Transverse colon (tissue), 4 donors: ENCODE measurements at places on chromosomes 2 and 18.

DNA sequence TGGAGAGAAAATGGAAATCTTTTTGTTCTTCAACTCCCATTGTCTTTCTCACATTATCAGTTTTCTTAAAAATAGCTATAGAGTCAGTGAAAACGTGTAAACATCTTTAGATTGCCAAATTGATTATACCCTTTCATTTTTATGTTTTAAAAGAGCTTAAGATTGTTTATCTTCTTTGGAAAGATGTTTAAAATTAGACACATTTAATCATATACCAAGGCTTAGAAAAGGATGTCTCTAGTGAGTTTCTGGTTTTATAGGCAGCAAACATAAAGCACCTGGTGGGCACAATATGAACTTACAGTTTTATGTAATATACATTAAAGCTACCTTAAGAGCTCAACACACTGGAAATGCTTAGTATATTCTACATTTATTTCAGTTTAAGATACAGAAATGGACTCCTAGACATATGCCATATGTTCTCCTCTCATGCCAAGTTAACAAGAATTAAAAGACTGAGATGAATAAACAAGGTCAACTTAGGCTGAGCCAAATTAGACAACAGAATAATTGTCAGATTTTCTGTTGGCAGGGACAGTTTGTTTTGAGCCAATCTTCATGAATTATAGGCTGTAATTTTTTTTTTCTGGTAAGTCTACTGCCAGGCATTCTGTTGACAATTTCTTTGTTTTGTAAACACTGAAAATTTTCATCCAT lies 112.7 kb downstream of the OTX1 start:
- no peak for DNase-seq

DNA sequence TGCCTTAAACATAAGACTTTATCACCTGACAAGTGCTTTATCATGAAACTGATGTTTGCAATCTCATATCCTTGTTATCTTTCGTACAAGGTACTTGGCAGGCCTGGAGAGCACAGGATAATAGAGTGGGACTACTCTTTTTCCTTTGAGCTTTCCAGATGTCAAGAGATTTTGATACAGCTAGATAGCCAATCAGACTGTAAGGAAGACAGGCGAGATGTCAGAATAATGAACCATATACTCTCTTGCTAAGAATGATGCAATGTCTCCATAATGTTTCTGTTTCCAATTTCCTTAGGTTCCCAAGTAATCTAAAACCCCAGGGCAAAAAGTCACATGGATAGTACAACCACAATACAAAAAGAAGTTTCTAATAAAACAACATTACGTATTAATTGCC lies 313.1 kb downstream of the PDE11A start:
- DNase-seq: no peak

DNA sequence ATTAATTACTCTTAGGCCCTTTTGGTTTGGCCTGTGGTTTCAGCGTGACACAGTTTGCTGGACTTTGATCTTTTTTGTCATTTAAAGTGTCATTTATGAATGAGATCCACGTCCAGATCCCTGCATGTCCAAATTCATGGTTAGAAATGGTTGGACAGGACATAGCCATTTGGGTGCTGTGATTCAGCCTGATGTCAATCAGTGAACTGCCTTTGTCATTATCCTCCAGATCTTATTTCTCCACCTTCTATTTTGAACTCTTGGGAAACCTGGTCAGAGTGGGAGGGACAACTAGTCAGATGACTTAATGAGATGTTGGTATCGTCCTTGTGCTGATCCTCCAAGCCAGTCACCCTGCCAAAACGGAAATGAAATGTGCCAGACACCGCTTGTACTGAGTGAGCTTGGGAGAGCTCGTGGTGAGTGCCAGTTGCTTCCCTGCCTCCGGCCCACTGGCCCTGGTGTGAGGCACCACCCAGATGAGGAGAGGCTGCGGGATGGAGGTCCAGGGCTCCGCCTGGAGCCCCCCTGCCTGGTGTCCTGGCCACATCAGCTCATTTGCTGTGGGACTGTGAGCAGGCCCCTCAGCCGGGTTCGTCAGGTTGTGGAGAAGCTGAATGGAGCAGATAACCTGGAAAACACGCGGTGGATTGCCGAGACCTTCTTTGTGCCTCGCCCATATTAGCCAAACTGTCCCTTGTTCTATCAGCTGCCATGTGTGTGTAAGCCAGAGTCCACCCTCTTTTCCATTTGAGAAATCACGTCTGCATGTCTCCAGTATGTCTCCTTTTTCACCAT lies 70.1 kb downstream of the DGKD start:
- peak; percentile 74 for DNase-seq

GRCh38 chr2:128682729-128683284 lies 364.1 kb upstream of the HS6ST1 start:
- DNase-seq: no peak

DNA sequence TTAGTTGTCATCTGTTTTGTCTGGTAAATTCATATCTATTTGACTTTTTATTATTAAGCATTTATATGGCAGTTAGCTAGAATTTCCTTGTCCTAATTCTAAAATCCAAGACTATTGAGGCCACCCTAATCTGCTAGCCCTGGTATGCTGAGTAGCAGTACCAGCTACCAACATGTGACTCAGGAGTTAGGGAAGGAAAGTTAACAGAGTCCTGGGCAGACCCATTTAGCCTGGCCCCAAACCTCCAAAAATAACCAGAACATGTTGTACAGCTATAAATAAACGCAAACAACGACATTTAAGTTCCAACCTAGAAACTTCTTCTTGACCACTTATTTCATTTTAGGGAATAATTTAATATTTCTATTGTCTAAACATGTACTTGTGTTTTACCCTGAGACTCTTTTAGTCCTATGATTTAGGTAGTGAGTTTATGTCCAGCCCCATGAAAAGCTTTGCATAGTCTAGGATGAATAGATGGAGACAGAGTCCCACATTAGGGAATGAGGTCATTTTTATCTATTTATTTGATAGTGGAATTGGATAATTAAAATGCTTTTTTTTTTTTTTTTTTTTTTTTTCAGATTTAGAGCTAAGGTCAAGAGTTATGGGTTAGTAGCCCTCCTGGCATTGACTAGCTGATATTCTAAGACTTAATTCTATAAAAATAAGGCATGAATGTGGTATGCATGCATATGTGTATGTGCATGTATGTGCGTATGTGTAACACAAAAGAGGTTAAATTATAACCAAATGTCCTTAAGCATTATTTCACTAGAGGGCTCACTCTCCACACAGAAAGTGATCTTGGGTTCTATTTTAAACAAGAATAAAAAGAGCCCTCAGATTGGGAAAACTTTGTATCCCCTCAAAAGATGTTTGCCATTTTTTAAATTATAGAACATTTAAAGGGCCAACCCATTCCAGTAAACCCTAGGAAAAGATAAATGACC lies 160.1 kb upstream of the MAPRE2 start:
- no peak for DNase-seq

DNA sequence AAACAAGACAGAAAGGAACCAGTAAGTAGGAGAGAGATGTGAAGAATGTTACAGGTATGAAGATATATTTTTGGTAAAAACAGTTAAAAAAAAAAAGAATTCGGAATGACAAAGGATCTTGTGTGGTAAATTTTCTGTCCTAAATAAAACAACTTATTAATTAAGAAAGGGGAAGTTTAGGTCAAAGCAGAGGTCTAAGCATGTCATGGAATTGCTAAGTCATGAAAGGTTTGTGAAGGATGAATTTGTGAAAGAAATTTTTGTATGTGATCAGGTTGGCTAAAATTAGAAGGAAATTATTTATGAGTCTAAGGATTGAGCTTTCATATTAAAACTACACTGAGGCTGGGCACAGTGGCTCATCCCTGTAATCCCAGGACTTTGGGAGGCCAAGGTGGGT lies 11.1 kb upstream of the ALPG start:
- no peak for DNase-seq

DNA sequence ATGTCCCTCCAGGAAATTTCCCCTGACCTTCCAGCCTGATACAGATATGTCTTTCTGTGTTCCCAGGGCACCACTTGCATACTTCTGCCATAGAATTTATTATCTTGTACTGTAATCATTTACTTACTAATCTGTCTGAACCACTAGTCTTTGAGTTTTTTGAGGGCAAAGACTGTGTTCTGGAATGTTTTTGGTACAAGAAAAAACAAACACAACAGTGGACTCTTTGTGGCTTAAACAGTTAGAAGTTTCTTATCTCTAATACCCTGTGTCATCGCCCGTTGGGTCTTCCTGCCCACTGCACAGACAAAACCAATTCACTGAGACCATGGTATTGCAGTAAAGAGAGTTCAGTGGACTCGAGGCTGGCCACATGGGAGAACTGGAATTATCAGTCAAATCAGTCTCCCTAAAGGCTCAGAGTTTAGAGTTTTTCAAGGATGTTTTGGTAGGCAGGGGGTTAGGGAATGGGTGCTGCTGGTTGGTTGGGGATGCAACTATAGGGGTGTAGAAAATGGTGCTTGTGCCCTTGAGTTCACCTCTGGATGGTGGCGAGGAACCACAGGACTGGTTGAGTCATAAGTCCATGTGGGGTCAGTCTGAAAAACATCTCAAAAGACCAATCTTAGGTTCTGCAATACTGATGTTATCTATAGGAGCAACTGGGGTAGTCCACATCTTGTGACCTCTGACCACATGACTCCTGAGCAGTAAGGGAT lies 20.3 kb downstream of the RALB start:
- no peak for DNase-seq

GRCh38 chr2:167756446-167756845 lies 490.9 kb downstream of the STK39 start:
- no peak for DNase-seq

- no peak for DNase-seq
Measured at GRCh38 chr18:46471809-46472498, 185.1 kb downstream of the LOXHD1 start.

- DNase-seq: no peak
Measured at GRCh38 chr18:59228351-59228750, 8.4 kb downstream of the GRP start.

- no peak for DNase-seq
Measured at GRCh38 chr2:148461876-148462275, 182.7 kb upstream of the EPC2 start.

- no peak for DNase-seq
Measured at GRCh38 chr2:222713002-222713401, 41.5 kb downstream of the MOGAT1 start.

GRCh38 chr2:69386789-69387734 lies at the start of gene GFPT1:
Gene GFPT1, minus strand, starts transcription at chr2:69387227. Its CDS starts 156 bp downstream, at chr2:69387071.
- peak; percentile 97 for DNase-seq

GRCh38 chr2:25598911-25599310 lies 74.5 kb downstream of the DTNB start:
- no peak for DNase-seq

DNA sequence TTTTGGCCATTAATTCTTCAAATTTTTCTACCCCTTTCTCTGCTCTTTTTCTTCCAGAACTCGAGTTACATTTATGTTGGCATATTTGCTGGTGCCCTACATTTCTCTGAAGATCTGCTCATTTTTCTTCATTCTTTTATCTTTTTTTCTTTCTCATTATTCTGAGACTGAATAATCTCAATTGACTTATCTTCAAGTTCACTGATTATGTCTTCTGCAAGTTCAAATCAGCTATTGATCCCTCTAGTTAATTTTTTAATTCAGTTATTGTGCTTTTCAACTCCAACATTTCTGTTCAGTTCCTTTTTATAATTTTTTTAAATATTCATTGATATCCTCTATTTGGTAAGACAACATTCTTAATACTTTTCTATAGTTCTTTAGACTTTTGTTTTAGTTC lies 3.2 kb downstream of the CFAP210 start:
- no peak for DNase-seq

DNA sequence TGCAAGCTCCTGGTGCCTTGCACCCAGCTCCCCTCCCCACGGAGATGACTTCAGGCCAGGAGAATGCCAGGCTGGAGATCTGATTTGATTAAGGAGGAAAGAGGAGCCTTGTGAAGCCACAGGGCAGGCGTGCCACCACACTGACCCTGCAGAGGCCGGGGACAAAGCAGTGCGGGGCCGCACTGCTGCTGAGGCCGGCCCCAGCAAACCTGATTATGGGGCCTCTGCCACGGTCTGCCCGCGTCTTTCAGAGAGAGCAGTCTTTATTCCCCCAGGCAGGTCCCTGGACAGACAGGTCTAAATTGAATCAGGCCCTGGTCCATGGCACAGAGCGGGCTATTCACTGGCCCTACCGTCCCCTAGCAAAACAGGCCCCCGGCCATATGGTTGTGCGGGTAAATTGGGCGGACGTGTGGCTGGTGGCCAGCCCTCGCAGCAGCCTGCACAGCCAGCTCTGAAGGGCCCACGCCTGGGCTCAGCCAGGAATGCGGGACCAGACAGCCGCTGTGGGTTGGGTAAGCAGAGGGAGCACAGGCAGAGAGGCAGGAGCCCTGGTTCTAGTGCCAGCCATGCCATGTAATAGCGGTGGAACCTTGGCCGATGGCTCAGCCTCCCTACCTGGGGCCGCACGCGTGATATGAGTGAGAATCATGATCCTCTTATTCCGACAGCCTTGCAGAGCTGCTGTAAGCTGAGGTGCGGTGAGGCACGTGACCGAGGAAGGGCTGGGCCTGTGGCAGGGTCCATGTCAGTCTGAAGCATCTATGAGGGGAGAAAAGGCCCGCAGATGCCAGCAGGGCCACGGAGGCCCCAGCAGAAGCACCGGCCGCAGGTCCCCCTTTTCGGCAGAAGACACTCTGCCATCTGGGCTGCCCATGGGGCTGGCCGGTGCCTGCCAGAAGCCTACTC lies 97.3 kb upstream of the MYCN start:
- DNase-seq: no peak

DNA sequence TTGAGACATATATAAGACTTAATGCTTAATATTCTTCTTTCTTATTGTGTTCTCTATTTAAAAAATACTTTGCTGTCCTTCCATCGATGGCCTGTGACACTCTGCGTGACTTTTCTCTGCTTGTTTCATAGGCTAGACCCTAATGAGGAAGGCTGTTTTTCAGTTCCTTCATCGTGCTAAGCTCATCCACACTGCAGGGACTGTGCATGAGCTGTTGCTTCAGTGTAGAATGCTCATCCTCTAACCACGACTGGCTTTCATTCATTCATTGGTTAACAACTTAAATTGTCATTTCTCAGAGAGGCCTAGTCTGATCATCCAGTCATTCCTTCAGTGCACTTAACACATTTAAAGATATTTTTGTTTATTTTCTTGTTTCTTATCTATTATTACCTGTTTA lies 134.4 kb downstream of the CCDC85A start:
- no peak for DNase-seq

DNA sequence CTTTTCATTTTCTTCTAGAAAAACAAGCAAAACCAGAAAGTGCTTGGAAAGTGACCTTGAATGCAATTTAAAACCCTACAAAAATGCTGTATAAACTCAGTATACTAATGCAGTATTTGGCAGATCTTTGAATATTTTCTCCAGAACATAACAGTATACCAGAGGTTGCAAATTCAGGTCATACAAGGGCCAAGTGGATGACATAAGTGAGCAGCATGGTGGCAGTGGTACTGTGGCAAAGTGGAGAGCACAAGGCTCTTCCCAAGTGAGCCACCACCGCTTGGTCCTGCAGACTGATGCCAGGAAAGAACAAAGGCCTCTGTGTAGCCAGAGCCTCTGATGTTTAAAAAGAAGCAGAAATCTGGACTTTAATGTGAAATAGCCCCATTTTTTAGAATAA lies 33.1 kb downstream of the METTL4 start:
- DNase-seq: no peak

DNA sequence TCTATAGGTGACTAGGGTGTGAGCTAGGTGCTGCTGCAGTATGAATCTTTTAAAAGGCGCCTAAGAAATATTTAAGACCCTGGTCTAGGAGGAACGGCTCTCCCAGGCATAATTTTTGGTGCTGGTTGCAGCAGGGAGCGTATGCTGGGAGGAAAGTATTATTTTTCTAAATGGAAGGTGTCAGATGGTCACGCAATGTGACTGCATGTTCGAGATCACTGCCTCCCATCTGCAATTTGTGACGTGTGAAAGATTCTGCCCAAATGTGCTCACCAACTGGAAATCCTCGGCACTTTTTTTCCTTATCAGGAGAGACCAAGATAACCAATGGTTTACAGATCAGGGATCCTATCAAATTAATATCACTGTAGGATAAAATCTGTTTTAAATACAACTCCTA lies 95.6 kb upstream of the KLHL14 start:
- DNase-seq: no peak
